ENCODE measurements at places on chromosomes 12 and 14.

DNA sequence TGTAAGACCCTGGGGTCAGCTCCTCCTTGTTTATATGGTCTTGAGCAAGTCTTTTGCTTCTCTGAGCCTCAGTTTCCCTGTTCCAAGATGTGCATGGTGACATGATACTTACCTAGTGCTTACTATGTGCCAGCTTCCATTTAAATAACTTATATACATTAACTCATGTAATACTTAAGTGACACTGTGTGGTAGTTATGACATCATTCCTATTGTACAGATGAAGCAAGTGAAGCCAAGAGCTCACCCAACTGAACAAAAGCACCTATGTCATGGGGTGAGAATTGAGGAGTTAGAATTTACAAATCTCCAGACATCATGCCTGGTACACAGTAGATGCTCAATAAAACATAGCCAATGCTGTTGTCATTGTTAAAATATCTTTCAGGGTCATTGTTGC is 41.3 kb upstream of the CMKLR1 start:
- DNase-seq: no peak

- DNase-seq: no peak
Observed at GRCh38 chr12:129152351-129153104, 299.2 kb downstream of the GLT1D1 start.

DNA sequence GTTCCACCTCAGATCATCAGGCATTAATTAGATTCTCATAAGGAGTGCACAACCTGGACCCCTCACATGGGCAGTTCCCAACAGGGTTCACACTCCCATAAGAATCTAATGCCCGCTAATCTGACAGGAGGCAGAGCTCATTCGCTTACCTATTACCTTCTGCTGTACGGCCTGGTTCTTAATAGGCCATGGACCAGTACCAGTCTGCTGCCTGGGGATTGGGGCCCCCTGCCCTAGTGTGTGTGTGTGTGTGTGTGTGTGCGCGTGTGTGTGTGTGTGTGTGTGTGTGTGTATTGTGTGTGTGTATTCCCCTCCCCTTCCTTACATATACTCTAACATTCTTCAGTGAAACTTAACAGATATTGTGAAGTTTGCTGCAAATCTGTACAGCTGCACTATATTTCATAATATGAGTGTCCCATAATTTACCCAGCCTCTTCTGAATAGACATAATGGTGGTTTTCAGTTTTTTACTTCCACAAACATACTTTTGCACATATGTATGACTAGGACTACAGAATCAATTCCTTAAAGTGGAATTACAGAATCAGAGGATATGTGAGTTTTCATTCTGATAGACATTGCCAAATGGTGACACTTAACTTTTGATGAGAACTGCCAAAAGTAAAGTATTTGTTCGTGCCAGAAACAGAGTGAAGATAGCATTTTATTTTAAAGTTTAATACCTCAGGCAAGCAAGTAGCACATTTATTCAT is 205.2 kb upstream of the EEA1 start:
- no peak for DNase-seq

GRCh38 chr14:76676539-76676938 is 84.7 kb upstream of the VASH1 start:
- no peak for DNase-seq

- no peak for DNase-seq
Observed at GRCh38 chr14:100669011-100669412, 57.7 kb upstream of the DLK1 start.

DNA sequence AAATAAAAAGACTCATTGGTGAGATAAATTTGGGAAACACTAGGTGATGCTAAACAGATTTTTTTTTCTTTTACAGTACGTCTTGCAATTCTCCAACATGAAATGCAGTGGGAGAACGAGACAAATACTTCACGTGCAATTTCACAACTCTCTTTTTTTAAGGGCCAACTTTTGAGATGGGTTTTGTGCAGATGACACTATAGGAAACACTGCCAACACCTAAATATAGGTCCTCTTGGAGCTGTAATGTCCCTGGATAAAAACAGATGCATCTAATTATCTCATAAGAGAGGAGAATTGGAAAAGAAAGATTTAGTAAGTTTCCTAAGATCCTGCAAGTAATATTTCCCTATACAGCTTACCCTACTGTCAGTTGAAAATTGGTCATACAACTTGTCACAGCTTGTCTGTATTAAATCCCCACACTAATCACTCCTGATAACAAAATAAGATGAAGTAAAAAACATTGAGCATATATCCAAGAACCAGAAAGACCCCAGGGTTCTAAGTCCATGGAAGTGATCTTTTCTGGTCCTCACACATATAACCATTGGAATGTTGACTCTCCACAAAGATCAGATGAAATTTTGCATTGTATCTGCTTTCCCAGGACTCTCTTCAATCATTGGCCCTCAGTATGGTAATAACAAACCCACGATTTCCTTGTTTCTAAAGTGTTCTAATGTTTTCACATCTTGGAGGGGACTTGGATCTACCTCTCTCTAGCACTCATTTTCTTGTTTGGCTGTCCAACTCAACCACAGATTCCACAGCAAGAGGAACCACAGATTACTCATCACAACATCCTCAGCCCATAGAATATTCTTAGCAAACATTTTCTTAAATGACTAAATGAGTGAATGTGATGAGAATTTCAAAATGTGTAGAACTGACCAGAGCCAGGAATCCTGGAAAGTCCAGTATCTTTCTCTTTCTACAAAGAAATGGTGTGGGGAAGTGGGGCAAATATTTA is 769.4 kb upstream of the USP15 start:
- DNase-seq: no peak

GRCh38 chr12:22115711-22116110 is 69.7 kb downstream of the CMAS start:
- DNase-seq: no peak

GRCh38 chr14:97408937-97409815 is 612.0 kb downstream of the VRK1 start:
- DNase-seq: no peak

- no peak for DNase-seq
Observed at GRCh38 chr12:100266585-100266834, 369 bp downstream of the DEPDC4 start.

GRCh38 chr12:59724011-59724695 is 128.3 kb downstream of the SLC16A7 start:
- DNase-seq: no peak

DNA sequence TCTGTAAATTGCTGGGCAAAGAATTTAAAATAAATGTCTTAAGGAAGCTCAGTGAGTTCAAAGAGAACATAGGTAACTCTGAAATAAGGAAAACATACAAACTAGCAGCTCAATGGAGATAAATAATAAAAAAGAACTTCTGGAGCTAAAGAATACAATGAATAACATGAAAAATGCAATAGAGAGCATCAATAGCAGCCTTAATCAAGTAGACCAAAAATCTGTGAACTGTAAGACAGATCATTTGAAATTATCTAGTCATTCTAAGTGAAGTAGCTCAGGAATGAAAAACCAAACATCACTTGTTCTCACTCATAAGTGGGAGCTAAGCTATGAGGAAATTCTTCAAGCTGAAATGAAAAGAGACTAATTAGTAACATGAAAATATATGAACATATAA is 5.8 kb upstream of the ABCC9 start:
- DNase-seq: no peak

- DNase-seq: peak; percentile 57
Observed at GRCh38 chr14:65352964-65353530, 59.5 kb upstream of the FUT8 start.

GRCh38 chr12:3698218-3698974 is 54.5 kb downstream of the CRACR2A start:
- DNase-seq: peak; percentile 26

GRCh38 chr12:116358893-116359761 is 81.6 kb upstream of the MED13L start:
- DNase-seq: peak; percentile 86

DNA sequence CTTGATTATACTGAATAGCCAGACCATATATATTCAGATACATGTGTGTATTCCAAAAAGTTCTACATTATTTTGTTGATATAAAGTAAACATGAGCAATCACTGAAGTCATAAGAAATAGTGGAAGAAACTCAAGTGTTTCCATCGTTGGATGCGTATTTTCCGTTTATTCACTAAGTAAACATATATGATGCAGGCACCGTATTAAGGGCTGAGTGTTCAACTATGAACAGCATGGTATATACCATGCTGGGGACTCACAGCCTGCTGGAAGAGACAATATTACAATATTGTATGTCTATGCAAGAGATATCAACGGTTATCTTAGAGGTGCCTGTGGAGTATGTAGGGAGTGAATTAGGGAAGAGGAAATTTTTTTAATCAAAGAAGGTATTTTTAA is 1.2 kb downstream of the PYROXD1 start:
- no peak for DNase-seq

GRCh38 chr12:56413392-56413791 is 35.8 kb downstream of the TIMELESS start:
- DNase-seq: no peak

DNA sequence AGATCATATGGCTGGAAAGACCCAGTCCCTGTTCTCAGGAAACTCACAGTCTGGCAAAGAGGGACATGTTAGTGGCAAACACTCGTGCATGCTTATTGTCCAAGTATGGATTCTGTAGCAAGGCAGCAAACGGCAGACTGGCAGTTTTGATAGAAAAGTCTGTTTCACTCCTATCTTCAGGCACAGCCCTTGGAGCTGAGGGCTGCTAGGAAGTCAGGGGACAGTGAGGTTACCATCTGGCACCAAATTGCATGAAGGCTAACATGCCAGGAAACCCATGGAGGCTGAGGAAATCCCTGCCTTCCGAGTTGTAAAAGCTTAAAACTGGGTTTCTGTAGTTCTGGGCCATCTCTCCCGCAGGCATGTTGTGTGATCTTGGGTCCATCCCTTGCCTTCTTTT is 32.9 kb downstream of the CALM1 start:
- DNase-seq: no peak

DNA sequence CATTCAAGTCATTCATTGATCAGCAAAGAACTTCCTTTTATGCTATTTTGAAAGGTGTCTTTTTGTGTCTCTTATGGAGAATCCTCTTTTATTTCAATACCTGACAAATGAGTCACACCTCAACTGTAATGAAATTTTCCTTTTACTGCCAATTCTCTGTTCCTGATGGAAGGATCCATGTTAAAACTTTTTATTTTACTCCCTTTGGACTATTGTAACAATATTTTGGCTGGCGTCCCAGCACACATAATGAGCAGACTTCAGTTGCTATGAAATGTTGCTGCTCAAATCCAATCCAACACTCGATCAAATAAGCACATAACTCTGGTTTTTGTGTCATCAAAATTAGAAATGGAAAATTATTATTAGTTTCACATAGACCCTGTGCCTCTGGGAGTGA is 21.9 kb upstream of the SLC15A5 start:
- no peak for DNase-seq

- DNase-seq: no peak
Observed at GRCh38 chr12:113612076-113612728, 140.5 kb upstream of the LHX5 start.

DNA sequence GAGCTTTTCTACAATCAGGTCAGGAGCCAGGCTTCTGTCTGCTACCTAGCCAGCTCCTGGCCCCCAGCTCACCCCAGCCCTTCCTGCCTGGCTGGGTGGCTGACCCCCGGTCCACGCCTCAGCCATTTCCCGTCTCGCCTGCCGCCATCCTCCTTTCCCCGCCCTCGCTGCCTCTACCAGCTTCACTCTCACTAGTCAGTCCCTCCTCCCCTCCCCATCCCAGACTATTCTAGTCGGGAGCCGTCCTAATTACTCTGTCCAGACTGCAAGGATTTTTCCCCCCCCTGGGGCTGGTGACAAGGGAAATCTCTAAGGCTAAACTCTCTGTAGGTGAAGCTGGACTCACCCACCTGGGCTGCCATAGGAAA is 825 bp downstream of the DHH start:
- no peak for DNase-seq

GRCh38 chr12:17060260-17060659 is 454.3 kb upstream of the LMO3 start:
- DNase-seq: no peak

DNA sequence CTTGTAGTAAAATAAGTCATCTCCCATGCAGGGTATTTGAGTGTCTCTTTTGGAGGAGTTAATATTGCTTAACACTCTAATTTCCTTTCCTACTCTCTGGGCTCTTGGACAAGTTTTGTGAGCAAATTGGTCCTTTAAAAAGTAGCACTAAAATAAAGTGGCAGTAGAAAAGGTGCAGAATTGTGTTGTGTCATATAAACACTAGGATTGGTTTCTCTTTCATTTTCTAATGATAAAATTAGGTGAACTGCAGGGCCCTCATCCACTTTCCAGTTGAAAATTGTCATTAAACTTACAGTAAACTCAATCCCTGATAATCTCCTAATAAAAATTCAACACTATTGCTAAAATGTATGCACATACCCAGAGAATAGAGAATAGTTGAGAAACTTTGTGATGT is 42.6 kb upstream of the REP15 start:
- DNase-seq: no peak

DNA sequence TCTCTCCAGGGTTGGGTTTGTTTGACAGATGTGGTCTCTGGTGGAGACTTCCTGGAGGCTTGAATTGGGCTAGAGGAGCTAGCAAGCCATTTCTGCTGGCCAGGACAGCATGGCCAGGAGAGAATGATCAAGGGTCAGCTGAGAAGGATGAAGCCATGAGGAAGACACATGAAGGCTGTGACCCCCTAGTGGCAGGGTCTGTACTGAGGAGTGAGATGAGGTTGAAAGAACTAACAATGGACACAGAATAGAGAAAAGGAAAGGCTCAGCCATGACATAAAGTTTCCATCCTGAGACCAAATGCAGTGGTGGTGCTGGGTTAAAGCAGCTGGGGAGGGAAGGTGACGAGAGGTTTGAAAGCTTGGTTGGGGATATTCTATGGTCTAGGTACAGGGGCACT is 89.9 kb downstream of the NT5DC3 start:
- peak; percentile 6 for DNase-seq

DNA sequence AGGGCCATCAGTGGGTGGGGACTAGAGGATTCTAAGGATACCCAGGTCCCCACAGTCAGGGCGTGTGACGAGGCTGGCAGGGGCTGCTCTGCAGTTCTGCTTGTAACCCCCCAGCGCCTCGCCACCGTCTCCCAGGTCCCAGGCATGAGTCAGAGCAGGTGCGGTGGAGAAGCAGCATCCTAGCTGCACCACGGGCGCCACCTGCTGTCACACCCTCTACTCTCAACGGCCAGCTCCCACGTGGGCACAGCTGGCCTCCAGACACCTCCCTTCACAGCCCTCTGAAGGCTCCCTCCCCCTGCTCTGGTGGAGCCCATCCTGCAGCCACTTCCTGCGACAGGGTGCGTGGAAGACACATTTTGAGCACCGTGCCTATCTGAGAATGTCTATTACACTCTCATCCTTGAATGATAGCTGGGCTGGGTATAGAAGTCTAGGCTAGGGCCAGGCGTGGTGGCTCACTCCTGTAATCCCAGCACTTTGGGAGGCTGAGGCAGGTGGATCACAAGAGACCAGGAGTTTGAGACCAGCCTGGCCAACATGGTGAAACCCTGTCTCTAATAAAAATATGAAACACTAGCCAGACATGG is 6.9 kb upstream of the NUDT14 start:
- DNase-seq: no peak

Measured in SW480 (cell line).